ENCODE measurements at places on chromosomes 2 and 18.

- no peak for DNase-seq
These were observed 14.9 kb upstream of the ZDBF2 start for GRCh38 chr2:206259376-206260187.

GRCh38 chr2:74181739-74182138 is 3.1 kb upstream of the MOB1A start:
- no peak for DNase-seq

DNA sequence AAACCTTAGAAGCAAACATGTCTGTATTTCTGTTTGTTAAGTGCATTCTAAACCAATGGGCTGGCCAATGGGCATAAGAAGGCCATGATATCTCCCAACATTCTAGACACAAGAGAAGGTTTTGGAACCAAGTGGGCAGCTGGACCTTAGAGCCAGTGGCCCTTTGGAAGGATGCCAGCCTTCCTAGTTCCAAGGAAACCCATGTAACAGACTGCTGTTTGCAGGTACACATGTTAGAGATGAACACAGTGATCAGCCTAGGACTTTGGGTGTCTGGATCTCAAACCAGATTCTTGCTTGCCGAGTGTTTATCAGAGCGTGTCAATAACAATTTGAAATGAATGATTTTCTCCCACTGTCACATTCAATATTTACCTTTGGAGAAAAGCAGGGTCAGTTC is 97.5 kb upstream of the COPS8 start:
- no peak for DNase-seq

DNA sequence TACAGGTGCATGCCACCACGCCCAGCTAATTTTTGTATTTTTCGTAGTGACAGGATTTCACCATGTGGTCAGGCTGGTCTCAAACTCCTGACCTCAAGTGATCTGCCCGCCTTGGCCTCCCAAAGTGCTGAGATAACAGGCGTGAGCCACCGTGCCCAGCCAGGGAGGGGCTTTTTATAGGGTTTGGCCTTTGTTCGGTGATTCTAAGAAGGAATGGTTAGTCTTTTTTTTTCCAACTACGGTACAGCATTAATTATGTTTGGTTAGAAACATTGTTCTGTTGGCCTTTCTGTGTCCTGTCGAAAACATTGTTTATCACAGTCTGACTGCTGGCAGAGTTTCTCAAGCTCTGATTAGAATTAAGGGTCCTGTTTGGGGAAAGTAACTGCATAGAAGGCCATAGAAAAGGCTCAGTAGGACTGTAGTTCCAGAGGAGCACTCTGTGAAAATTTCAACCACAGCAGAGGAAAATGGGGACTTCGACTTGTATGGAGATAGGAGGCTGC is 19.3 kb upstream of the SMCHD1 start:
- no peak for DNase-seq

GRCh38 chr2:234587341-234588053 is 90.6 kb upstream of the ARL4C start:
- DNase-seq, result no peak

- DNase-seq, result no peak
These were observed 1.3 kb downstream of the NCAPH start for GRCh38 chr2:96336873-96337272.

DNA sequence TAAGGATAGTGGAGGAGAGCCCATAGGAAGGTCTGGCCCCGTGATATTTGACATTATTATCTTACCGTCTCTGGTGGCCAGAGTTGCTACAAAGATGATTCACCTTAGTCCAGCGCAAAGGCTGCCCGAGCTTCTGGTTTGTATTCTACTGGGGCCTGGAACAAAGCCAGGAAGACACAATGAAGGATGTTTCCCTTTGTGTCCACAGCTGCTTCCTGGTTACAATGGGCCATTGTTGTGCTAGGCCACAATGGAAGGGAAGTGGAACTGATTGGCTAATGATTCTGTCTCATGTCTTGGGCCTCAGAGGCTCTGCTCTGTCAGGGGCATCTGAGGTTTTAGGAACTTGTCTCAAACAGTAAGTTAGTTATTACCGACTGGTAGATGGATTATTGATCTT is 132.2 kb downstream of the TDRD15 start:
- DNase-seq, result no peak

DNA sequence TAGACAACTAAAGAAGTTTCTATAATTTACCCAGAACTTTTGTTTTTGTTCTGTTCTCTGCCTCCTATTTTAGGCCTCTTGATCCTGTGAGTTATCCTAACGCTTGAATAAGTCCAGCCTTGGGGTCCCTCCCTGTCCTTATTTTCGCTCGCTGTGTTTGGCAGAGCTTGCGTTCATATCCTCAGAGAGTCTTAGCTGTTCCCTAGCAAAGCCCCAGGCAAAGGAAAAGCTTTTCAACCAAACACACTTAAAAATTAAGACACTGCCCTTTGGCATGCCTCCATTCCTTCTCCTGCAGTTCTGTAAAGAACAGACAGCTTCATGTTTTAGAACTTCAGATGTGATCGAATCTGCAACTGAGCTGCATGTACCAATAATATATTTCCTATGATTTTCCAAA is 517.2 kb downstream of the SUCLG1 start:
- no peak for DNase-seq

- no peak for DNase-seq
These were observed 16.6 kb upstream of the ZDBF2 start for GRCh38 chr2:206257861-206258260.

- DNase-seq, result no peak
These were observed 477.6 kb downstream of the FBXO15 start for GRCh38 chr18:73670039-73670438.

DNA sequence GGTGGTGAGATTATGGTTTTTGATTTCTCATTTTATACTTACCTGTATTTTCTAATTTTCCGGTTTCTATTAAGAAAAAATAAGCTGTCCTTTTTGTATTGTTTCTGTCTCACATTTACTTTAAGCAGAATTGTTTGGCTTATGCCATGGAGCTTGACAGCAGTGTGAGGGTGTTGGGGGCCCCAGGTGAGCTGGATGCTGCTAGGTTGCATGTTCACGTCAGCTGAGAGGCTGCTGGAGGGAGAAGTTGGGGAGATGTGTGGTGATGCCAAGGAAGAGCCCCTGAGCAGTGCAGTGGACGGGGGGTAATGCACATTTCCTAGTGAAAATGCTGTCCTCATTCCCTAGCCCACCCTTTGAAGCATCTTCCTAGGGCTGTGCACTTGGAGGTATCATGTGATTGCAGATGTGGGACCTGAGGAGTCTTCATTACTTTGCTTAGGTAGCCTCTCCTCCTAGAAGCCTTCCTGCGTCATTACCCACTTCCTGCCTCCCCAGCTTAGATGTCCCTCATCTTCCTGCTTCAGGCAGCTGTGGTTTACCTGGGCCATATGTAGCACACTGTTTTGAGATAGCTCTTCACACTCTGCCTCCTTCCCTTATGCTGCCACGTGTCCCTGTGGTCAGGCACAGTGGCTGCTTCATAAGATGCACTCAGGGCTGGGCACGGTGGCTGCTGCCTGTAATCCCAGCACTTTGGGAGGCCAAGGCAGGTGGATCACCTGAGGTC is 16.2 kb downstream of the ATG16L1 start:
- DNase-seq, result peak; percentile 67

GRCh38 chr2:221724631-221725203 is 152.6 kb upstream of the EPHA4 start:
- no peak for DNase-seq

DNA sequence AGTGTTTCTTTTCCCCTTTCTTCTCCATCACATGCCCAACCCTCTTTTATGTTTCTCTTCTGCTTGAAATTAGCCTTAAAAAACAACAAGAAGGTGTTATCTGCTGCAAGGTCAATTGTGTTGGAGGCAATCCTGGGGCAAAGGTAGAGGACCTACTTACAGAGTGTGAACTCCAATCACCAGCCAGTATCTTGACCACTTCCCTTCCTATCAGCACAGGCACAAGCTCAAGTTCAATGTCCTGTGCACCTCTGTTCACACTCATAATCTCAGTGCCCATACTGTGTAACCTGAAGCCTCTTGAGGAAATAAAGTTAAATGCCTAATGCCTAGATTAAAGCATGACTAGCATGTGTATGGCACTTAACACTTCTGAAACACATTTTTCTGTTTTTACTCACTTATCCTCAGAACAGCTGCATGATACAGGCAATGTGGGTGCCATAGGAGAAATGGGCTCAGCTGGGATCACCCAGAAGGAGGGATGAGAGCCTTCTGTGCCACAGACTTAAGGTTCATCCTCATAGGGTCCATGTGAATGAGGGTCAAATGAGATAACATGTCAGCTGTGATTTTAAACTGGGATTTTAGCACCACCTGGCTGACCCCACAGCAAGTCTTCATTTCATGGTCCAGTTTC is 701.5 kb downstream of the BCL11A start:
- DNase-seq, result no peak

DNA sequence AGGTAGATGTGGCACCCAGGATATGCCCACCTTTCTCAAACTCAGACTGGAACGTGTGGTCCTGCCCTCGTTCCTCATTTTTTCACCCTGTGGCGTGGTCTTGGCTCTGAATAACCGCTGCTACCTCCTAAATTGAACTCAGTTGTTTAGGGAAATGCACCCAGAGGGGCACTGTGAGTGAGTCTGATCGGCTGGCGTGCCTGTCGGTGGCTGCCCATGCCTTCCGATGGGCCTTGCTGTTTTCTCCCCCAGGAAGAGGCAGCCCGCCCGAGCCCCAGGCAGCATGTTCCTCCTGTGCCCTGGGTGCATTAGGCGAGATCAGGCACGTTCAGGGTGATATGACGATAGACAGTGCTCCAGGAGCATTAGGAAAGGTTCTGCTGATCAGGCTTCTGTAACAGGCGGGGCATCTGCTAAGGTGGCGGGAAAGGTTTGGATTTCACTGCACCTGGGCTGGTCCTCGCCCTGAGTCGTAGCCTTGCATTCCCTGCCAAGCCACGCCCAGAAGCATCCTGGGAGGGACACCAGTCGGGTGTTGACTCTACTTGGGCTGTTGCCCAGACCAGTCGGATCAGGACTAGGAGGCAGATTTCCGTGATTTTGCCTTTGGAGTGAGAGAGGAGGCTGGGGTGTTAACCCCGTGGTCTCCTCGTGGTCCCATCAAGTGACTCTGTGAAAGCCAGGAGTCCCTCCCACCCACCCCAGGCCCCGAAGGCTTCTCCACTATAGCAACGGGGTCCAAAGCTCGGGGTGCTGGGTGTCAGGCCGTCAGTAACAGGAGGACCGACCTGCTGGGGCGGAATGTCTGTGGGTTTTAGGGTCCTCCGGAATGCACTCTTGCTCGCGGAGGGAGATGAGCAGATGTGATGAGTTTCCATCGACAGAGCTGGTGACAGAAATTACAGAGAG is 75.1 kb downstream of the SH3BP4 start:
- no peak for DNase-seq

DNA sequence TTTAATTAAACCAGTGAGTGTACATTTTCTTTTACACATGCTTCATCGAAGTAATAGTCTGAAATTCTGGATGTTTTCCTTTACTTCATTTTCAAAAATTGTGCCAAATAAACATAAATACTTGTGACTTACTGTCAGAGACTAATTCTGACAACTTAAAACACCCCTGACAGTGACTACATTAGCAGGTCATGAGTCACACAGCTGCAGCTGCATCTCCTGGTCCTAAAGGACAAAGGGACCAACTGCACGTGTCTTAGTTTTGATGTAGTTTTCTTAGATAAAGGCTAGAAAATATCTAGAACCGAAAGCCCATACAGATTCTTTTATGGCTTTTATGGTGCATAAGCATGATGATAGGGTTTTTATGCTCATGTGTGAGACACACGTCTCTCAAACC is 29.6 kb upstream of the DSC3 start:
- no peak for DNase-seq

GRCh38 chr2:236816197-236817170 is 246.9 kb downstream of the ACKR3 start:
- no peak for DNase-seq

DNA sequence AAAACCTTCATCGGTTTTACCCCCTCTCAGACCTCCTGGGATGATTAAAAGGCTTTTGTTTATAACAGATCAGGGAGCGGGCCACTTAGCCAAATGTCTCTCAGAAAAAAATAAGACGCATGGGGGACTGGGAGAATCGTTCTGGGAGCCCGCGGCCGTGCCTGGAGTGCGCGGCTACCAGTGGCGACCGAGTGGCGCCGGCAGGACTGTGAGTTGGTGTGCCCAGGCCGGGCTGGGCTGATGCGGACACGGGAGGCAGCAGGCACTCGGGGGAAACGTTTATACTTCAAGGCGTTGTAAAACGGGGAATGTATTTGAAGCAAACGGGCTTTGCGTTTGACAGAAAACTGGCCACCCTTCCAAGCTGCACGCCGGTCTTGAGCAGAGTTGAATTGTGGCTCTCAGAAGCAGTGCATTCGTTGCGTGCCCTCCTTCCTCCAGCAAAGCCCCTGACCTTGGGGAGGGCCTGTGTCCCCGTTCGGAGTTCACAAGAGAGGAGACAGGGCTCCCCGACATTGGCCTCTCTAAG is 4.7 kb upstream of the HOXD10 start:
- DNase-seq, result no peak

- DNase-seq, result no peak
These were observed 995.4 kb downstream of the TSN start for GRCh38 chr2:122750808-122751207.

GRCh38 chr2:48452108-48452507 is 77.8 kb upstream of the STON1 start:
- no peak for DNase-seq

GRCh38 chr18:57995331-57995730 is 48.7 kb upstream of the NEDD4L start:
- no peak for DNase-seq

DNA sequence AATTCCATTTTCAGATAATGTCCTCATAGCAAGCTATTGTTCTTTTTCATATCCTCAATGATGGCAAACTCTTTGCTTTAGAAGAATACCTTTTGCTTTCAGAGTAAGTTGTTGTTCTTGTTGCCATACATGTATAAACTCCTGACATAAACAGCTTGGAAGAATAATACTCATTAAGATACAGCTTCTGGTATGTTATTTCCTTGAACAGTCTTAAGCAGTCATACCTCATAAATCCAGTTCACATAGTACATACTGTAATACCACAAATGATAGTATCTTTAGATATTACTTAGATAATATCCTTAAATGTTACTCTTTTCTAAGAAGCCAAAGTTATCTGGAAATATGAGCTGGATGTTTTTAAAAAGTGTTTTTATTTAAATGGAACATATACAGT is 23.2 kb downstream of the METTL8 start:
- no peak for DNase-seq

- no peak for DNase-seq
These were observed 95.1 kb downstream of the STRN start for GRCh38 chr2:36871068-36871707.

- DNase-seq, result no peak
These were observed 247.0 kb downstream of the TFCP2L1 start for GRCh38 chr2:121038031-121038430.

GRCh38 chr2:14420851-14421250 is 211.7 kb upstream of the LRATD1 start:
- no peak for DNase-seq

DNA sequence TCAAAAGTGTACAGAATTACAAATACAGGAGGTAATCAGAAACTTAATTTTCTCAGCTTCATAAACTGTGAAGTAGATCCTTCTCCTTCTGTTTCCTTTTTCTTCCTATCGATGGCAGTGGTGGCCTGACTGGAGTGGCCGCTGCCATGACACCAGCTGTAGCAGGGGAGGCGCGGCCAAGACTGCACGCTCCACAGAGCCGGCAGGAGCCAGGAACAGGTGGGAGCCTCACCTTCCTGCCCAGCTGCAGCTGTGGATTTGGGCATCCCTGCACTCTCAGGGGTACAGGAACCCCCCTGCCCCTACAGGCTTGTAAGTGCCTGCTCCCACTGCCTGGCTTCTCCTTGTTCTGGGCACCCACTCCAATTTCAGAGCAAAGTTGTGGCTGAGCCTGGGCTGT is 76.1 kb downstream of the EPB41L3 start:
- DNase-seq, result no peak

- DNase-seq, result no peak
These were observed 206.8 kb upstream of the TNP1 start for GRCh38 chr2:217066510-217067270.

Data from stimulated activated CD4-positive, alpha-beta T cell treated with anti-CD3 and anti-CD28 coated beads, Interleukin-4, amount 100 ng/mL, for 24 hours (primary cell).